ENCODE measurements at places on chromosomes 3 and 15.
A peak's percentile ranks its signal among the peaks of the same experiment; 100 is the strongest.

- no peak for DNase-seq
Observed at GRCh38 chr15:62840526-62841268, 201.8 kb upstream of the TPM1 start.

- DNase-seq: no peak
Observed at GRCh38 chr3:71355862-71356261, 227.7 kb downstream of the FOXP1 start.

DNA sequence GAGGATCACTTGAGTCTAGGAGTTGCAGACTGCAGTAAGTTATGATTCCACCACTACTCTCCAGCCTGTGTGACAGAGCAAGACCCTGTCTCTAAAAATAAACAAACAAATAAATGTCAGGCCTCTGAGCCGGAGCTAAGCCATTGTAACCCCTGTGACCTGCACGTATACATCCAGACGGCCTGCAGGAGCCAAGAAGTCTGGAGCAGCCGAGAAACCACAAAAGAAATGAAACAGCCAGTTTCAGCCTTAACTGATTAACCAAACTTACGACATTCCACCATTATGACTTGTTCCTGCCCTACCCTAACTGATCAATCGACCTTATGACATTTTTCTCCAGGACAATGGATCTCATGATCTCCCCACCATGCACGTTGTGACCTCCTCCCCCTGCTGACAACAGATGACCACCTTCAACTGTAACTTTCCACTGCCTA lies 32.5 kb upstream of the ZKSCAN7 start:
- DNase-seq: no peak

- DNase-seq: no peak
Observed at GRCh38 chr3:144593881-144594280, 622.3 kb downstream of the DIPK2A start.

GRCh38 chr3:50268703-50269451 lies at the start of gene SEMA3B:
SEMA3B (plus strand) TSS chr3:50269147; CDS start chr3:50269241, 94 bp downstream.
- no peak for DNase-seq

DNA sequence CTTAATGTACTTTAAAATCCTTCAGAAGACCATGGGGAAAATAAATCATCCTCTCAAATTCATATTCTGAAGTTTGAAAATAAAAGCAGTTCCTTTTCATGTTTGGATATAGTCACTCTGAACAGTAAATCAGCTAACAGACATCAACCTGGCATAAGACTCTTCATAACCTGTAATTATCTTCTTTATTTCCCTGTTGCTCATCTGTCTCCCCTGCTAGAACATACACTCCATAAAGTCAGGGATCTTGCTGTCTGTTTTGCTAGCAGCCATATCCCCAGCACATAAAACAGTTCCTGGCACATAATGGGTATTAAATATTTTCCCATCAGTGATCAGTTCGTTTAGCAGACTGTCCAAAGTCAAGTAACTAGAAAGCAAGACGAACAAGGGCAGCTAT lies 11.2 kb downstream of the VGLL4 start:
- DNase-seq: no peak

DNA sequence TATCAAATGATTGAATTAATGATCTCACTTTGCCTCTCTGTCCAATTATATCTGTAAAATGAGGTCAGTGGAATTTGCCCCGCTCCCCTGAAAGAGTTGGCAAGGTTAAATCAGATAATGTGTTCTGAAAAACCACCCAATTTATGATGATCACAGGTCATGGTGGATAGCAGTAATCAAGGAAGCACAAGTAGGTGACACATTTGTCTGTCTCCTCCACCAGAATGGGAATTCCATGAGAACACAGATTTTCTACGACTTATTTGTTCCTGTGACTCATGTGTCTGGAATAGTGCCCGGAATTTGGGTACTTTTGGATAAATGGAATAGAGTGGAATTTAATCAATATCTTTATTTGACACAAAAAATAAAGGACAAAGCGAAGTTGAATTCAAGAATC lies 220.9 kb upstream of the SUCLG2 start:
- no peak for DNase-seq

DNA sequence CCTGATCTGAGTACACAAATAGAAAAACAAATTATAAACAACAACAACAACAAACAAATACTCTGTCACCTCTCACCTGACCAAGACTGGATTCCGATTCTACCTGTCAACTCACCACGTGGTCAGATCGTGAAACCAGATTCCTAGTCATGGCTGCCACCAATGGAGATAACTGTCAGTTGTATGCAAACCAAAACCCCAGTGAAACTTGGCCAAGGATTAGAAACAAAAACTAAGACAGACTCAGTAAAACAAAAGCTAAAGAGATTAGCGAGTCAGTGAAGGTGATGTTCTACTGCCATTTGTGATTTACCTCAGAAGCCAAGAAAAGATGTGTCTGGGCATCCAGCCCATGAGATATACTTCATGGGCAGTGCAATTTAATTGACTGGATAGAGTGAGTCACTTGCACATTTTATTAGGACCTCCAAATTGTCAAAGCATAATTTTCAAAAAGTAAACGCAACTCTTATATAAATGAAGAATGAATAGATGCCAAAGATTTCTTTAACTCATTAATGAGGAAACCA lies 31.1 kb downstream of the PHLDB2 start:
- no peak for DNase-seq

- DNase-seq: peak; percentile 25
Observed at GRCh38 chr15:67917636-67918035, 77.8 kb upstream of the RNU6-1 start.

- no peak for DNase-seq
Observed at GRCh38 chr3:50338965-50339364, 1.7 kb downstream of the RASSF1 start.

GRCh38 chr3:194976874-194977273 lies 291.2 kb downstream of the FAM43A start:
- no peak for DNase-seq

DNA sequence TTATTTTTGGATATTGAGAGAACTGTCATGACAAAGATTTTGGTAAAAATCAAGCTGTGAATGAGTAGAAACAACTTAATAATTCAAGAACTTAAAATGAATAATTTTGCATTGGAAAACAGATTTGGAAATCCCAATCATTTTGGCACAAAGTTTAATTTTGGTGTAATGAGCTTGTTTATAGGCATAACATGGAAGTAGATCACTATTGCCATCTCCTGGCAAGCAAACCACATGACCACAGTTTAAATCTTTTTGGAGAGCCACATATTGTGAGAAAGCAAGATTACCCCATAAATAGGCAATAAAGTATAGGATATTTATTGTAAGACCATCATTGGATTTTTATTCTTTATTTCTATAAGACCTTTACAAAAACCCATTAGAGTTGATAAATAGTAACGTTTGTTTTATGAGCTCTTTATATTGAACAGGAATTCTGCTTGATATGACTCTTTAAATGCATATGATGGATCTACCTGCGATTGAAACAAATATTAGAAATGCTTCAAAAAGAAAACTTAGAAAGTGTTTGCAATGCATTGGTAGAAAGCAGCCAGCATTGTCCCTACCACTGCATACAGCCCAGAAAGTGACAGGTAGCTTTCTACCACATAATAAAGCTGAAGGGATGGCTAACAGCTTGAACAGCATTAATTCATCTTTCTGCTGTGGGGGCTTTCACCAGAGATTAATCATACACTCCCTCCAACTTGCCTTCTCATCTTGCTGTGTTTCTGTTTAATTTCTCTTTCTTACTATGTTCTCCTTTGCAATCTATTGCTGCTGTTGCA lies 766.8 kb downstream of the TBL1XR1 start:
- no peak for DNase-seq

DNA sequence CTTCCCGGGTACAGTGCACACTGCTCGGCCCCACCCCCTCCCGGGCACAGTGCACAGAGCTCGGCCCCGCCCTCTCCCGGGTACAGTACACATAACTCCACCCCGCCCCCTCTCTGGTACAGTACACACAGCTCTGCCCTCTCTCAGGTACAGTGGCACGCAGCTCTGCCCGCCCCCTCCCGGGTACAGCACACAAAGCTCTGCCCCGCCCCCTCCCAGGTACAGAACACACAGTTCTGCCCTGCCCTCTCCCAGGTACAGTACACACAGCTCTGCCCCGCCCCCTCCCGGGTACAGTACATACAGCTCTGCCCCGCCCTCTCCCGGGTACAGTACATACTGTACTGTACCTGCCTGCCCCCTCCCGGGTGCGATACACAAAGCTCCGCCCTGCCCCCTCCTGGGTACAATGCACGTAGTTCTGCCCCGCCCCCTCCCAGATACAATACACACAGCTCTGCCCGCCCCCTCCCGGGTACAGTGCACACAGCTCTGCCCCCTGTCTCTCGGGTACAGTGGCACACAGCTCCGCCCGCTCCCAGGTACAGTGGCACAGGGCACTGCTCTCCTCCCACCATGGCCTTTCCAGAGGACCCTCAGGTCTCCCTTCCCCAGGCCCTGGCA lies 16.4 kb upstream of the PRR20G start:
- no peak for DNase-seq

DNA sequence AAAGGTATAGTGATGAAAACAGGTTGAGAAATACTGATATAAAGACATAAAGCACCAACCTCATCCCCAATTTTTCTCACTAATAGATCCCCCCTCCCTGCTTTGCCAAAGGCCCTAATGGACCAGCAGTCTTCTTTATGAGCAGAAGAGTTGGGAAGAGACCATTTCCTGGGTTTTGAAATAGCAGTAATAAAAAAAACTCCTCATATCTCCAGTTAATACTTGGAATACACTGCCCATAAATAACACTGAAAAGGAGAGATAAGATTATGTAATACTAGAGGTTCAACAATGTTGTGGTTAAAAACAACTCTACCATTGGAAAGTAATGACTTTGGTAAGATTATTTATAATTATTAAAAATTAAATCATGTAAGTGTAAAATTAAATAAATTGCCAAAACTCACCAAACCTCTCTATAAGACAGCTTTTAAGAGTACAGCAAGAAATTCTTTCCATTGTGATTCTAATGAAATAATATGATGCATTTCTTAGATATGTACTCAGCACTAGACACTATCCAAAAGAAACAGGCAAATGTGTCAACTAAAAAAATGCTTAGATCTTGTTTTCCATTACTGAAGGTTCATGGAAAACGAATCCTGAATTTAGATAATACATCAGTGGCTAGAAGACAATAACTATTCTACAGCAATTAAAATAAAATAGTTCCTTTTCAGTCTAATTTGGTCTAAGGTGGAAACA lies 88.2 kb downstream of the FAIM start:
- DNase-seq: no peak

- DNase-seq: no peak
Observed at GRCh38 chr3:69959581-69959980, 40.0 kb upstream of the SAMMSON start.

DNA sequence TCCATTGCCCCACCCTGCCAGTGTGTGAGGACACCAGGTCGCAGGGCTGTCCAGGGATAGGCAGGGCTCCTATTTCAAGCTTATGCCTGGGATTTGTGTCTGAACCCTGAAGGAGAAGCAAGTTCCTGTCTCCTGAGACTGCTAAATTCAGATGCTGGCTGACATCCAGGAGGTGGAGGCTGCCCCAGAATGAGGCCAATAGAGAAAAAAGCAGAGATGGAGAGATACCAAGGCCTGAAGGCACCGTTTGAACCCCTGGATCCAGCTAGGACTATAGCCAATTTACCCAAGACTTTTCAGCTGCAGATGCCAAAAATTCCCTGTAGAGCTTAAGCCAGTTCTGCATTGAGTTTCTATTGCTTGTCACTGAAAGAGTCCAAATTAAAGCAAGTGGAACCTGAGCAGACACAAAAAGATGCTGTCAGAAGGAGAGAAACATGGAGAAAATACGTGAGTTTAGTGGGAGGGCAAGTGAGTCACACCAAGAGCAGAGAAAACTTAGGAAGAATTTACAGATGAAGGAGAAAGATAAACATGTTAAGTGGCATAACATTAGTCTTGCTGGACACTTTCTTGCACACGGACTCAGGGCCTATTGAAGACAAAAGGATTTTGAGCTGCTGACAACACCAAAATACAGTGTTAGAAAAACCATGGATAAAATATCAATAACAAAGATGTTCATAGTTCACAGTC lies 148.6 kb downstream of the CNTN3 start:
- DNase-seq: peak; percentile 17

DNA sequence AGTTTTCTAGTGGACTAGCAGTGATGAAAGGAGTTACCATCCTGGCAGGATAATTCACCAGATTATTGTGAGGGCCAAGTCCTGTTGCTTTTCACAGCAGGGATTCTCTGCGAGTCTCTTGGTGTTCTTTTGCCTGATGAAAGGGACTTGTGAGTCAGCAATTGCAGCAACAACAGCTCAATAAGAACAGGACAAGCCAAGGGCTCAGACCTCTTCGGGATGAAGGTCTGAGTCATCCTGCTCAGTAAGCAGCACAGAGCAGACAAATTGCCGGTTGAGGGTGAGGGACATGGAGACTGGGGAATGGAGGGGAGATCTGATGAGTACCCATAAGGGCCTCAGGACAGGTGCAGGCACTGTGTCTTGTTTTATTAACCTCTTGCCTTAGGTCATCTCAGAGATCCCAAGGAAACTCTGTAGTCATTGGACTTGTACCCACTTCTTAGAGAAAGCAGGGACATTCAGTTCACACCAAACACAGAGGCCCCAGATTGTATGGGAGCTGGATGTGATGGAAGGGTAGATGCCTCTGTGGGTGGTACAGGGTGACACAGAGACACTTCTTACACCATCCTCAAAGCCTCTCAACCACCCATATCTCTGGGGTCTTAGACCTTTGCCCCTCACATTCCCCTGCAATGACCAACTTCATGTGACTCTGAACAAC lies 173.8 kb upstream of the TLE3 start:
- DNase-seq: no peak

GRCh38 chr3:157131861-157132260 lies 28.1 kb downstream of the CCNL1 start:
- no peak for DNase-seq

DNA sequence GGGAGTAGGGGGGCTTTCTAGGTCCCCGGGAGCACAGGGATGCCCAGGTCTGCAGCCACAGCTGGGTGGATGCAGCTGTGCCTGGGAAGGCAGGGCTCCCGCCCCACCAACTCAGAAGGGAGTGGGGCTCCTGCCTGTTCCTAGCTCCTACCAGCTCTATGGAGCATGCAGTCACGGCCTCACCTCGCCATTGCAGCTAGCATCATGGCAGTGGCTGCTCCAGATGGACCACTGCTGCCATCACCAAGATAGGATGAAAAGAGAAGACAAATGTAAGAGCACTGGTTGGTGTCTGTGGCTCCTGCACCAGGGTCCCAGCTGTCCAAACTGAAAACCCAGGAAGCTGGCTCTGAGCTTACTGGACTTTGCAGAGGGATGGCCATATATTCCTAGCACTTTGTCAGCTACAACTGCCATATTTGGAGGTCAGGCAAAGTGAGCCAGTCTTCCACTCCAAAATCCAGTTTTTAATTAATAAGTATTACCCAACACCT lies 3.0 kb upstream of the LIMD1 start:
- DNase-seq: no peak
